ENCODE measurements at places on chromosomes 6 and 20.

- DNase-seq = no peak
Measured at GRCh38 chr20:36541768-36542488, 609 bp downstream of the MYL9 start.

DNA sequence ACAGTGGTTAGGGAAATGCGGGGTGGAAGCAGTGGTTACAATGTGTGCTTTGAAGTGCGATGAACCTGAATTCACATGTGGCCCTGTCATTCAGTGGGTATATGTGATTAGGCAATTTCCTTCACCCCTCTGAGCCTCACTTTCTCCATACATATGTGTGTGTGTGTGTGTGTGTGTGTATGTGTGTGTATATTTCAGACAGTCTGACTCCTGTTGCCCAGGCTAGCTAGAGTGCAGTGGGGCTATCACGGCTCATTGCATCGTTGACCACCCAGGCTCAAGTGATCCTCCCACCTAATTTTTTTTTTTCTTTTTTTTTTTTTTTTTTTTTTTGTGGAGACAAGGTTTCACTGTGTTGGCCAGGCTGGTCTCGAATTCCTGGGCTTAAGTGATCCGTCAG is 6.3 kb downstream of the PPP1R14C start:
- no peak for DNase-seq

GRCh38 chr20:47258745-47259695 is 97.5 kb downstream of the ZMYND8 start:
- DNase-seq = no peak

GRCh38 chr20:7305976-7306375 is 538.5 kb downstream of the BMP2 start:
- DNase-seq = no peak

DNA sequence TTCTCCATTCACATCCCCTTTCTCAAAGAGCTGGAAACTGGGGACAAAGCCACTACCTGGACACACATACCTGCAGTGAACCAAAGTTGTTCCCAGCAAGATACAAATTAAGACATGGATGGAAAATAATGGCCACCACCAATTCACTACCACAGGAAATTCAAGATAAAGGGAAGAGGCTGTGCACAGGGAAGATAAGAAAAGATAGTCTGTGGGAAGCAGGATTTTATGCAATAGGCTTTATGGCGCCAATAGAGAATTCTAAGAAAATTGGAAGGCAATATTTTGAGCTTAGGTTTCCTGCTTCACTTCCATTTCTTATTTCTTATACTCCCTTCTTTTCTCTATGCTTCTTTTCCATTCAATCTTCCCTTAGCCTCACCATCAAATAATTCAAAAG is 9.9 kb downstream of the GPX6 start:
- no peak for DNase-seq

- DNase-seq = no peak
Measured at GRCh38 chr6:89483111-89483720, 50.3 kb downstream of the ANKRD6 start.

- DNase-seq = no peak
Measured at GRCh38 chr6:165274611-165275010, 34.8 kb downstream of the C6orf118 start.

DNA sequence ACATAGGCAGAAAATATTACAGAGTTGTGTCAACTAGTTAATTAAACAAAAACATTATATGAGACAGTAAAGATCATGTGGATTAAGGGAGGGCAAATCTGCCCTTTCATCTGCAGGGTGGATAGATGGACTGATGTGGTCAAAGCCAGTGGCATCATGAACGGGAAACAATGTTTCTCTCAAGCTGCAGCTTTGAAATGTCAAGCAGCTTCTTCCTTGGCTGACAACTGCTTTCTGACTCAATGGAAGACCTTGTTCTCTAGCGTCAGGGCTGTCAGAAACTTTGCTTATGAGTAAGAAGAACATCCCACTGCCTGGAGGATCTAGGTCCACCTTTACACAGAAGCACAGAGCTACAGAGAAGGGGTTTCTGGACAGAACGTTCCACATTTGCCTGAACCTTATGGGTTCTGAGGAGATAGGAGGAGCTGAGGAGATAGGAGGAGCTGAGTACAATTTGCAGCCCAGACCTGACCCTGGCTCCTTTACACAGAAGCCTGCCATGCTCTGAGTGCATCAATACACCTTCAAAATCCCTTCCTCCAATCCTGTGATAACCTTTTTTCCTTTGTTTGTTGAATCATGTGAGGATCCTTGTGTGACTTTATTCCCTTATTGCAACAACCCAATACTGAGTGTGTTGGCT is 6.1 kb downstream of the CST5 start:
- DNase-seq = no peak

GRCh38 chr6:15990179-15990578 is 138.7 kb upstream of the MYLIP start:
- DNase-seq = no peak

DNA sequence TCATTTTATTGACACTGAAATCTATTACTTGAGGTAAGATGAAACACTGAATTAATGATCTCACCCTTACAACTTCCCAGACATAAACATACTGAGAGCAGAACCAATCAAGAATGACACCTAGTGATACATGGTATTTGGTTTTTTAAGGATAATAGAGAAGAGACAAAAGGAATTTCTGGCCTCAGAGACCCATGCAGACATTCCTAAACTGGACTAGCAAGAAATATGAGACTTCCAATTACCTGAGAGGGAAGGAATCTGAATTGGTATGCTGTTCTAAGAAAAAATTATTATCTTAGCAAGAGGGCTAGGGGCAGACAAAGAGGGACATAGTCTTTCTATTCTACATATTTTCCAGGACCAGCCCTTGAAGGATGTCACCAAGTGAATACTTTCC is 141.1 kb downstream of the BMP5 start:
- DNase-seq = no peak

GRCh38 chr20:19692685-19693119 is 65.4 kb upstream of the RIN2 start:
- DNase-seq = peak; percentile 14

DNA sequence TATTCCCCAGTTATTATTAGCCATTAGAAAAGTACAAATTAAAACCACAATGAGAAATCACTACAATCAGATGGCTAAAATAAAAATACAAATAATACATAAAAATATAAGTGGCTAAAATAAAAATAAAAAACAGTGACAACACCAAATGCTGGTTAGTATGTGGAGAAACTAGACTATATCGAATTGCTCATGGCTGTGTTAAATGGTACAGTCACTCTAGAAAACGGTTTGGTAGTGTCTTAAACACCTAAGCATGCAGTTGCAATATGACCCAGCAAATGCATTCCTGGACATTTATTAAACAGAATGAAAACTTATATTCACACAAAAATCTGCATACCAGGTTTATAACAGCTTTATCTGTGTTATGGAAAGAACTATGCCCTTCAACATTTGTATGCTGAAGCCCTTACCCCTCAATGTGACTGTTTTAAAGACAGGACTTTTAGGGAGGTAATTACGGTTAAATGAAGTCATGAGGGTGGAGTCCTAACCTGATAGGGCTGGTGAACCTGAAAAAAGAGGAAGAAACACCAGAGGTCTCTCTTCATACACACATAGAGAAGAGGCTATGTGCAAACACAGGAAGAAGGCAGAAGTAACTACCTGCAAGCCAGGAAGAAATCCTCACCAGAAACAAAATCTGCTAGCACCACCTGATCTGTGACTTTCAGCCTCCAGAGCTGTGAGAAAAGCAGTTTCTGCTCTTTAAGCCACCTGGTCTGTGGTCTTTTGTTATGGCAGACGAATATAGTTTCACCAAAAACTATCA is 84.9 kb downstream of the ASCC3 start:
- no peak for DNase-seq

DNA sequence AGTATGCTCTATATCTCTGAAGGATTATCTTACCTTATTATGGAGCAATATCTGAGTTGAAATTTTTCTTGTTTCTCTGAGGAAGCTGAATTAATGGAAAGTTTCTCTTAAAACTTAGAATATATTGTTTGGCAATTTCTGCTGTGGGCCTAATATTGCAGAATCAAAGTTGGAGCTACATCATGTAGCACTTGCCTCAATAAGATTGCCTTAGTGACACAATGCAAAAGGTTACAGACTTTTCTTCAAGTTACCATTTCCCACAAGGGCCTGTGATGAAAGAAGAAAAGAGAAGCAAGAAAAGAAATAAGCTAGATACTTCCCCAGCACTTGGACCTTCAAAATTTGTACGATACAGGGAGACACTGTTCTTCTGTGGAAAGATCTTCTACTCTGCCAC is 151.2 kb downstream of the SOBP start:
- DNase-seq = no peak

- DNase-seq = no peak
Measured at GRCh38 chr20:15986690-15987089, 586.6 kb downstream of the KIF16B start.

GRCh38 chr20:24446811-24447210 is 22.6 kb upstream of the SYNDIG1 start:
- no peak for DNase-seq

DNA sequence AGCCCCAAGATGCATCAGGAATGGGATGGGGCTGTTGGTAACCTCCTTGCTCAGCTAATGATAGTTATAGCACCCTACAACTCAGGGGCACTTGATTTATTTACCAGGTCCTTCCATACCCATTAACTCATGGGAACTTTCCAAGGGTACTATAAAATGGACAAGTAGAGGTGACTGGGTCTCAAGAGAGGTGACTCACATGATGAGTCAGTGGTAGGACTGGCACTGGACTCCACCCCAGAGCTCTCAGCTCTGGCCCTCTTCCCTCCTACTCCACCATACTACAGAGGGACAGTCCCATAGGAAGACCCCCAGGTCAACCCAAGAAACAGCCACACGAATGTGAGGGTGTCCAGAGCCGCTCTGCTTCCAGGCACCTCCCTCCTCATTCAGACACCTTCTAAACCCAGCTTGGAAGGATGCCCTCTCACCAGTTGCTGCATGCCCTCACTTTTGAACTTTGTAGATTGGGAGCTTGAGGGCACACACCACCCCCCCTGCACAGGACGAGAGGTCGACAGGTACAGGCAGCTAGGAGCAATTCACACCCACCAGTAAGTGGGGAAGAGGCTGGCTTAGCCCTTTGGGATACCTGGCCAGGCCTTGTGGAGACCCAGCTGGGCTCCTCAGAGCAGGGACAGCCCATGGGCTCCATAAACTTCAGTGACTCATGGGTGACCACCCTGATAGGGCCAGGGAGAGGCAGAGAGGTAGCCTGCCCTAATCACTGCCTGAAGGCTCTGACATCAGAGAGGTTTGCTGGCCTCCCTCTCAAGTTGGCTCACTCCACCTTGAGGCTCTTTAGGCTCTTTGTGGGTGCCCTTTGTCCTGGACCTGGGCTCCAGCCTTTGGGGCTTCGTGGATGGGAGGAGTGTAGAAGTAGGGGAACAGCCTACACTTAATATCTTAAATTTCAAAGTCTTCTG is 81.6 kb upstream of the MLN start:
- no peak for DNase-seq

- DNase-seq = no peak
Measured at GRCh38 chr6:164532198-164533044, 777.0 kb downstream of the C6orf118 start.

- no peak for DNase-seq
Measured at GRCh38 chr6:147260091-147260490, 55.9 kb downstream of the STXBP5 start.

- no peak for DNase-seq
Measured at GRCh38 chr6:138891255-138891986, 95.5 kb downstream of the ECT2L start.

GRCh38 chr6:129032602-129033001 is 149.7 kb downstream of the LAMA2 start:
- no peak for DNase-seq

GRCh38 chr6:41503827-41504465 is 42.2 kb upstream of the FOXP4 start:
- no peak for DNase-seq

DNA sequence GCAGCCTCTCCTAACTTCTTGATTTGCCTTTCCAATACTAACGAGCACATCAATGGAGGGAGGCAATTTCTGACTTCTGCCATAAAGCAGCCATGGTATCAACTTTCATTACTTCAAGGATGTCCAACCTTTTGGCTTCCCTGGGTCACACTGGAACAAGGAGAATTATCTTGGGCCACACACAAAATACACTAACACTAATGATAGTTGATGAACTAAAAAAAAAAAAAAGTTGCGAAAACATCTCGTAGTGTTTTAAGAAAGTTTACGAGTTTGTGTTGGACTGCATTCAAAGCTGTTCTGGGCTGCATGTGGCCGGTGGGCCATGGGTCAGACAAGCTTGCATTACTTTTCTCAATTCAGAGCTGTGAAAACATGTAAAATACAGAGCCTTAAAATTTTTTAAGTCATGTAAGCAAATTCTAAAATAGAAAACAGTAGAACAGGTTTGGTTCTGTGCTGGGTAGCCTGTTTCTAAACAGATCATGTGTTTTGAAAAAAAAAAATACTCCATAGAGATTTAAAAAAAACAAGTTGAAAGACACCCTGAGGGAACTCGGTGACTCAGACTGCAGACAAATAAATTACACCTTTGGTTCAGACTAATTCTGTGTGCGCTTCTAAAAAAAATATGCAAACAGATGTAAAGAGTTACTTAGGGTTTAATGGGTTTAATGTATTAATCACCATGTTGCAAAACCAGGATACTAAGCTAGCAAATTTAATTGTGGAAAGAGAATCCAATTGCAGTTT is 43.6 kb upstream of the SLC22A23 start:
- no peak for DNase-seq

DNA sequence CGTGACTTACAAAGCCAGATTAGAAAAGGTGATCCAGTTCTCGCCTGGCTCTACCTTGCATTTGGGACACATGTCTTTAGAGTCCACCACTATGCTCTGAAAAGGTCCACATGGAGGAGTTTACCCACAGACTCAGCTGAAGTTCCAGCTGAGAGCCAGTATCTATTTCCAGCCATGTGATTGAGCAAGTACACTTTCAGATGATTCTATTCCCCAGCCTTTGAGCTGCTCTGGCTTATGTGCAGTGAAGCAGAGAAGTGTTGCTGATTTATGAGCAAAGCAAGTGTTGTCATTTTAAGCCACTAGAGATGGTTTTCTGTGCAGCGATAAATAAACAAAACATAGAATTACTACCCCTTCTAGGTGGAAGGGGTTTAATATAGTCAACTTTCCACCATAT is 520.8 kb upstream of the RNF217 start:
- no peak for DNase-seq

DNA sequence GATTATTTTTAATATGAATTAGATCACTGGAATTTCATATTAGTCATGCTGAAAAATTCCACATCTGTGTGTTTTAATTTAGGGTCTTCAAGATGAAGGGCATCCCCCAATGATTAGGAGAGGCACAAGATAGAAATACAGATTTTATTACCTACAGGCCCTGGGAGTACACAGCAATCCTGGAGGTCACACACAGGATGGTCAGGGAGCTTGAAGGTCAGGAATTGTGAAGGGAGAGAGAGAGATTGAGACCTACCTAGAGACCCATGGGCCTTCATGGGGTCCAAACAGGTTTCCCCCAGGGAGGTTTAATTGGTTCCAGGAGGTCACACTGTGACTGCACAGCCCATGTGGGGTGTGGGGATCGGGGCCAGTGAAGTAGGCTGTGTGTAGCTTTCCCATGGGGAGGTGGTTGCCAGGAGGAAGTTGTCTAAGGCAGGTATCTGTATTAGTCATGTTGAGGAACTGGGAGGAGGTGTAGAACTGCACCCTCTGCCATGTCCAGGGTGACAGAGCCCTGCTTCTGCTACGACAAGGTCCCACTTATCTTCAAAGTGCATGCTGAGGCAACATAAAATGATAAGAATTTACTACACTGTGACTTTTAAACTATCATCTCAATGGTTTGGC is 18.3 kb downstream of the SNX9 start:
- no peak for DNase-seq

GRCh38 chr20:5947276-5947675 is 3.1 kb downstream of the TRMT6 start:
- no peak for DNase-seq

- no peak for DNase-seq
Measured at GRCh38 chr6:107800564-107801164, 23.4 kb downstream of the SCML4 start.

All from activated CD8-positive, alpha-beta memory T cell treated with anti-CD3 and anti-CD28 coated beads for 1 hour (primary cell).